CD4-positive, alpha-beta T cell treated with Interleukin-6 for 4 hours (primary cell): ENCODE measurements at places on chromosomes 7 and 10.

- DNase-seq, result no peak
Observed at GRCh38 chr10:93386631-93387369, 95.3 kb downstream of the MYOF start.

DNA sequence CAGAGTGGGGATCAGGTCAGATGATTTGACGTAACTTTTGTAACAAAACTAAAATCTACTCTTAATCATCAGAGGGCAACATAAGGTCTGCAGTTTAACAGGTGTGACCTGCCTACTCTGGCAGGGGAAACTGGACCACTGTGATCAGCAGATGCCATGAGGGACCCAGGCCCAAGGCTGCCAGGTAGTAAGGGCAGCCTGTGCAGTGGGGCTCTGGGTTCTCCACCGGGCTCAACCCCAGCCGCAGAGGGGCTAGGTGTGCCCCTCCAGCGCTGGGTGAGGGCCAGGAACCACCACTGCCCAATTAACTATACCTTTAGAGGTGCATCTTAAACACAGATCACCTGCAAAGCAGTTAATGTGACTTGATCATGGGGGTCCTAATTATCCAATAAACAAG is 17.6 kb downstream of the AKR1B1 start:
- DNase-seq, result no peak

DNA sequence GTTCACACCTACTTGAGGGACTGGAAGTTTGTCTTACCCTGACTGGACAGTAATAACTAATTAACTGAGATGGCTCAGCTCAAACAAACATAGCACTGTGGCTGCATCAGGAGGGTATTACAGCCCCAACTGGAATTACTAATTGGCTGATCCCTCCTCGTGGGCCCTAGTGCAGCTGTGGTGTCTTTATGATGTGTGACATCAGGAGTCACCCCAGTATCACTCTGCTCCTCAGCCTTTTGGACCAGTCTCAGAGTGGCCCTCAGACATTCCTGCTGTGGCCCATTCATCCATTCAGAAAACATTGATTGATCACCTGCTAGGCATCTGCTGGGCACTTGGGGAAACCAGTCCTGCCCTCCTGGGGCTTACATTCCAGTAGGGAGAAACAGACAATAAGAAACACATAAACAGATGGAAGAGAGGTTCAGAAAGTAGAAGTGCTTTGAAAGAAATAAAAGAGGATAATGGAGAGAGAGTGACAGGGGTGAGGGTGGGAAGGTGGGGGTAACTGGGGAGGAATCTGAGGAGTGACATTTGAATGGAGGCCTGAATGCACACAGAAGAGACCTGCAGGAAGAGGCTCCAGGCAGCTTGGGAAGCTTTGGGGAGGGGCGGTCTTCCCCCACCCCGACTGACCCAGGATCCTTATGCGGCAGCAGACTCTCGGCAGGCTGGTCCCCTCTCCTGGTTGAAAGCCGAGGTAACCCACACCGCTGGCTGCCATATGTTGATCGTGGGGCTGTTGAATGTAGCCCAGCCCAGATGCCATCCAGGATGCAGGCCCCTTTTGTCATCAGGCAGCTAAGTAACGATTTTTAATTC is 113.1 kb downstream of the C10orf105 start:
- no peak for DNase-seq

DNA sequence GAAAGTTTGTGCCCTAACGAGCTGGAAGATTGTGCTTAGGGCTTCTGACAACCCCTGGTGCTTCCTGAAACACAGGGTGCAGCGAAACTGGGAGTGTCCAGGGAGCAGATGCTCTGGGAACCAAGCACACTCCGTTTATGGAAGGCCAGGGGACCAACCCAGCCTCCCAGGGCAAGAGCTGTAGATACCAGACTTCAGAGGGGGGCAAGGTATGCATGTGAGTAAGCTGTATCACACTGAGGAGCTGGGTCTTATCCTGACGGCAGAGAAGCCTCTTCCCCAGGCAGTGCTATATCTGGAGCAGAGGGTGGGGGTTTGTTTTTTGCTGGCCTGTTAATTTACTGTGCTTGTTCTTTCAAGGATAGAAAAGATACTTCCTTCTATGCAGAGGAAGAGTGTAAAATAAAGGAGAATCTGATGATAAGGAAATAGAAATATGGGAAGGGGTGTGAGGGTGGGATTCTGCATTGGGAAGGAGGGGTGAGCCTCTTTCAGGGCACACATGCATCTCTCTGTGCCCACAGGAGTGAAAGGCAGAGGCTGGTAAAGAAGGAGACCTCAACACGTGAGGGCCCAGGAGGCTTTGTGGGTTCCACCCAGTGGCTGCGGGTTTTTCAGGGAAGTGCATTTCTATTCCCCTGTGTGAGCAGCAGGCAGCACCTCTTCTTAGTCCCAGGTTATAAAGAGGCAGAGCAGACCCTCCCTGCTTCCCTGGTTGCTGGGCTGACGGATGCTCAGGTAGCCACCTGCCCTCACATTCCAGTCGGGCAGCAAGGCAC is 314.1 kb downstream of the TCERG1L start:
- no peak for DNase-seq

DNA sequence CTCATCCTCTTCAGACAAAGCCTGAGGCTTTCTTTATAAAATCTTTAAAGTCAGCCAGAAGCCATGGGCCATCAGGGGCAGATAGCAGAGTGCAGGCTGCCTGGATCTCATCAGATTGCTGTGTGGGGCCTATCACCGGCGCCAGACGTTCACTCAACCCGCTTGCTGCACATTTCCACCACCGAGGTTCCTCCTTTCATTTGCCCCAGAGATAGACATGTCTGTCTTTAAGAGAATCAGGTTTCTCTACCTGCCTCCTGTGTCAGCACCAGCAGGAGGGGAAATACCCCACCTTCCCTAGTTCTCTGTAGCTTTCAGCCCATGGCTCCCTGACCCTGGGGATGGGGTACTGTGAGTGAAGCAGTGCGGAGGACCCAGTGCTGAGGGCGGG is 22.0 kb downstream of the SLC18A2 start:
- DNase-seq, result no peak

DNA sequence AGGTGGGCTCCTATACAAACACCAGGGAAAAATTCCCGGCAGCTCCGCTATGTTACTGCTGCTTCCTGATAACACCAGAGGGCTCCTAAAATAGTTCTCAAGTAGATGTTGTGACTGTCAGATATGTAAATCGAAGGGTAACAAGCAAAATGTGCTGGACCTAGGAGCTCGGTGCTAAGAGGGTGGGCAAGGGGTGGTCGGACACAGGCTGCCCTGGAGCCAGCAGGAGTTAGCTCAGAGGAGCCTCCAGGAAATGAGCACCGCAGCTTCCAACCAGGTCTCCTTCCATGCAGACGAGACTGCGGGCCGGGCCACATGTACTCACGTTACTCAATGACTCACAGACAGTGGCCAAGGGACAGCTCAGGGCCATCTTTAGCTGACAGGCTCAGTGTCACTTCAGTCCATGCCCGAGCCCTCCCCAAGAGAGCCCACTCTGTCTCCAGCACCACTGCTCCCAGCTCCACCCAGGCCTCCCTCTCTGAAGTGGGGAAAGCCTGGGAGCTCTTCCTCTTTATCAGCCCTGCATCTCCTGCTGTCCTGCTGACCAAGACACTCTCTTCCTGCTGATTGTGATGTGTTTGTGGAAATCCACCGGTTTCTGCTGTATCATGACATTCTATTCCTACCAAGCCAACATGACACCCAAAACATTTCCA is 37.2 kb upstream of the TMEM273 start:
- DNase-seq, result no peak

DNA sequence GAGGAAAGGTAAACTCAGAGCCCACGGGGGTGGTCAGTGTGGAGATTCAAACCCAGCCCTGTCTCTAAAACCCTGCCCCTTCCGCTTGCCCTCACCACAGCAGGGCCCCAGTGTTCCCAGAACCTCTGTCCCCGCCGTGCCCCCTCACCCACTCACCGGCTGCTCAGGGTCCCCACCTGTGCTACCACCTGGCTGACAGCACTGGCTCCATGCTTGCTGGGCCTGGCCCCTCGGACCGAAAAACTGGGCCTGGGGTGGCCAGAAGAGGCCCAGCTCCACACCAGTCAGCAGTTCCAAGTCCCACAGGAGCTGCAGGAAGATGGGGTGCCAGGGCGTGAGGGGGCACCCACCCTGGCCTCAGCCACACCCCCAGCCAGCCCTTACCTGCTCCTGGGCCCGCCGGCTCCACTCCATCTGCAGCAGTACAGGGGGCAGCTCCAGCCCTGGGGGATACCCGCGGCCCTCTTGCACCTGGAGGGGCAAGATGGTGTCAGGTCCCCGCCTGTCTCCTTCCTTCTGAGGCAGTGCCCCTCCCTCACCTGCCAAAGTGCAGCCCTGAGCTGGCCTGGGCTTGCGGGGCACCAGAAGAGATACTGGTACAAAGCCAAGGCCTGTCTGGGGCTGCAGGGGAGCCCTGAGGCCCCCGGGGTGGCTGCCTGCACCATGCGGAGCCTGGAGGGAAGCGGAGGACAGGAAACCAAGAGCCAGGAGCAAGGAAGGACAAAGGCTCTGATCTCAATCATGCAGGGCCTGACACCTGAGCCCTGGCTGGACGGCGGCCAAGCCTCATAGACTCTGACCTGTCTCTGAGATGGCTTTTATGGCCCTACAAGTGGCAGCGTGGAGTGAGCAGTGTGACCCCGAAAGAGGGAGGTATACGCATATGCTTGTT is 11.7 kb downstream of the ATP6V1F start:
- no peak for DNase-seq

- DNase-seq, result no peak
Observed at GRCh38 chr7:48298779-48299178, 127.5 kb downstream of the ABCA13 start.

GRCh38 chr7:151109094-151110048 is 23.1 kb downstream of the AGAP3 start:
- DNase-seq, result no peak

DNA sequence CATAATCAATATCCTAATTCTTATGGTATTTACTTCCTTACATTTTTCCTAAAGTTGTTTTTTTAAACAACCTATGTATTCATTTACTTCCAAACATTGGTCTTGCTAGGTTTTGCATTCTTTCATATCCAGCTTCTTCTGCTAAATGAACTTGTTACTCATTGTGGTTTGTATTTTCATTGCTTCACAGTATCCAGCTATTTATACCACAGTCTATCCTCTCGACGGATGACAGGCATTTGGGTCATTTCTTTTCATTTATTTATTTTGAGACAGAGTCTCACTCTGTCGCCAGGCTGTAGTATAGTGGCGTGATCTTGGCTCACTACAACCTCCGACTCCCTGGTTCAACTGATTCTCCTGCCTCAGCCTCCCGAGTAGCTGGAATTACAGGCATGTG is 66.8 kb downstream of the CCDC6 start:
- no peak for DNase-seq

DNA sequence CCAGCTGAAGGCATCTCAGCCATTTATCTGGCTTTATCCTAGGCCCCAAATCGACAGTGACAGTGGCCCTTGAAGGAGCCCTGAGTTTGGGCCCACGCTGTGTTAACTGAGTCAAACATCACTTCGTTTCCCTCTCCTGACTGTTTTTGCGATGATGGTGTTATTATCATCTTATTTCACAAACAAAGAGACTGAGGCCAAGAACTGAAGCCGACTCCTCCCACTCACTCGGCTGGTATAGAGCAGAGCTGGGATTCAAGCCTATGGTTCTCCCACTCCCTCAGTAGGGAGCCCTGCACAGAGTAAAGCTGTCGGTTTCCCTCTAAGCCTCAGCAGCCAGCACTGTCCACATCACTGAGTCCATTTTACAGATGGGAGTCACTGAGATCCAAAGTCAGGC is 141.0 kb downstream of the CDH23 start:
- no peak for DNase-seq

DNA sequence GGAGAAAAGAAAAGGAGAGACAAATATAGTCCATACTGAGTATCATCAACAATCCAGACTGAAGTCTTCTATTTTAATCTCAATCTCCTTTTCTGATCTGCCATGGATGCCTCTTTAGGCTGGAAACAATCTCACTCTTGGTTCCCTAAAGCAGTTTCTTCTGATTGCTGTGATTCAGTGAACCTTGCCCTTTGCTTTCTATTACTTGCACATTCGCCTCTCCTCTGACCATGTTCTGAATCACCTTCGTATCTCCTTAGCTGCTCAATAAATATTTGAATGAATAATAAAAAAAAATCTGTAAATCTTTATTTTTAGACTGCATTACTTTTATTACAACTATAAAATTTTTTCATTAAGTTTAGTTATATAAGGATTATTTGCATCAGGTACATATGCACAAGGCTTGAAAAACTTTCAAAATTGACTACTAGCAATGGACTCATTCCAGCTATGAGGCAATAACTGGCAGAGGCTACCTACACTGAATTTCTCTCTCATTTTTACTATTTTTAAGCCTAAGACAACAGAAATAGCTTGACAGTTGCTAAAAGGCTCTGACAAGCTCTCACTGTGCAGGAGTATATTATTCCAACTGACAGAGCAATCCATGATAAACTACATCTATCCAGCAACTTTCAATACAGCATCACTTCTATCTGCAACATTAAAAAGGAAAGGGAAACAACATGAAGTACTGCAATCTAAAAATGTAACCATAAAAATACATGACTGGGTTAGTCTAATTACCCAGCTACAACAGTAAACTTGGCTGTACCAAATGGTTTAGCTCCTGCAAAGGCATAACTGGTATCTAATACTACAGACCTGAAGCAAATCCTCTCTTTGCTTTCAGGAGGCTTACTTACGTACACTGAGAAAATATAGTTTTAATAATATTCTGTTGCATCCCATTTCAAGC is 25.6 kb downstream of the TM9SF3 start:
- no peak for DNase-seq

GRCh38 chr10:3539696-3540383 is 245.2 kb downstream of the KLF6 start:
- no peak for DNase-seq

GRCh38 chr7:6389728-6390127 is 58.0 kb downstream of the DAGLB start:
- DNase-seq, result no peak

DNA sequence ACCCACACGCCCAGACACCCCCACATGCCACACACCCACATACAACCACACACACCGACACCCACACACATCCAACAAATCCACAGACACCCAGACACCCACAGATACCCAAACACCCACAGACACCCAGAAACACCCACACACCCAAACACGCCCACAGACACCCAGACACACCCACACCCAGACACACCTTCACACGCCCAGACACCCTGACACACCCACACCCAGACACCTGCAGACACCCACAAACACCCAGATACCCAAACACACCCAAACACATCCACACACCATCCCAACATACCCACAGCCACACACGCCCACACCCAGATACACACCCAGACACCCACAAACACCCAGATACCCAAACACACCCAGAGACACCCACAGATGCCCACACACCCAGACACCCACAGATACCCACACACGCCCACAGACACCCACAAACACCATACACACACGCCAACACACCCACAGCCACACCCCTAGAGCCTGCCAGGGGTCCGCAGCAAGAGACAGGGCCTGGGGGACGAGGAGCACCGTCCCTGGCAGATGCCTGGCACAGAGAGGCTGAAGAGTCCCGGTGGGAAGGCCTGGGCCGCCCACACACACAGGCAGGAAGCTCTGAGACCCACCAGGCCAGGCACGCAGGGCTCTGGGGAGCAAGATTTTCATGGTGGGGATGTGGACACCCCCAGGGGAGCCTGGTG is 28.5 kb downstream of the CYP2W1 start:
- DNase-seq, result no peak
